ENCODE measurements at places on chromosomes 5 and 9.

DNA sequence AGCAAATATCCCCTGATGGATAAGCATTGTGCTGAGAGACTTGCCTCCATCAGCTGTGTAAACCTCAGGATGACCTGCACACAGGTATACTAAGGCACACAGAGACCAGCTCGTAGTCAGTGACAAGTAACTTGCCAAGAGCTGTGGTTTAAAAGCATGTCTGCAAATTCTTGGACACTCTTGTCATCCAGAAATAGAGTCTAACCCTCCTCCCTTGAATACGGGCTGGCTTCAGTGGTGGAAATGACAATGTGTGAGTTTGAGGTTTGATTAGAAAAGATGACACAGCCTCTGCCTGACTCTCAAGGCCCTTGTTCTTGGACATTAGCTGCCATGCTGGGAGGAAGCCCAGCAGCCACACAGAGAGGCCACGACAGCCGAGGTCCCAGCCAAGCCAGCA is 114.4 kb downstream of the GADD45G start:
- no peak for DNase-seq

DNA sequence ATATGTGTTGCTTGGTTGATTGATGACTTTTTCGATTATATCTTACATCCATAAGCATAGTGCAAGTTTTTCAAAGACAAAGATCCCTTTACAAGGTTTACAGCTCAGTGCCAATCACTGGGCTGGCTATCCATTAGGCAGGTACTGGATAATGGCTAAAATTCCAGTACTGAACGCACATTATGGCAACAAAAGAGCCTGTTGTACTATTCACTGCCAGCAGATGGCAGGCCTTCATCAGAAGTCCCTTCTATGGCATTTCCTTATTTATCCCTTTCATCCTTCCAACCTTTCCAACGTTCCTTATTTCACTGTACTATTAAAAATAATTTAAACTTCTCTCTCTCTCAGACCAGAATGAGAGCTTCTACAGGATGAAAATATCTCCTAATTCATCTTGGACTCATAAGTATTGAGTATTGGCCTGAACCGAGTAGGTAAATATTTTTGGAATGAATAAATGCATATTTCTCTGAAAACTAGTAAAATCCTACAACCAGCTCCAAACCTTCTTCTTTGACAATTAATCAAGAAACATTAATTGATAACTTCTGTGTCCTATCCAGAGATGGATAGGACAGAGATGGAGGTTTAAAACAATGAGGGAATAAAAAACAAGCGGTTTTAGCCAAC is 6.7 kb upstream of the WNT8A start:
- no peak for DNase-seq

GRCh38 chr5:167143716-167144115 is 1147.7 kb upstream of the WWC1 start:
- DNase-seq = no peak

DNA sequence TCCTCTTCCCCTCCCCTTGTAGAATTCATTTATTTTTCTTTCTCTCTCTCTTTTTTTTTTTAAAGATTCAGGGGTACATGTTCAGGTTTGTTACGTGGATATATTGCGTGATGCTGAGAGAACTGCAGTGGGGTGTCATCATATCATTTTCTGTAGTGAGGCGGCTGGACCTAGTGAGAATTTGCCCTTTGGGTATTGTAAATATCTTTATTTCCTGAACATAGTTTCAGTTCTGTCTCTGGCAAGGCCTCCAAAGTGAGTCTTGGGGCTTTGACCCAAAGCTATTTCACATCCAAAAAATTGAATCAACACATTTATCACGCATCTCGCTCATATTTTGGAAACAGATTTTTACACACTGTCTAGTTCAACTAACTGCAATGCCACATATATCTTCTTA is 25.4 kb upstream of the MYOT start:
- no peak for DNase-seq

DNA sequence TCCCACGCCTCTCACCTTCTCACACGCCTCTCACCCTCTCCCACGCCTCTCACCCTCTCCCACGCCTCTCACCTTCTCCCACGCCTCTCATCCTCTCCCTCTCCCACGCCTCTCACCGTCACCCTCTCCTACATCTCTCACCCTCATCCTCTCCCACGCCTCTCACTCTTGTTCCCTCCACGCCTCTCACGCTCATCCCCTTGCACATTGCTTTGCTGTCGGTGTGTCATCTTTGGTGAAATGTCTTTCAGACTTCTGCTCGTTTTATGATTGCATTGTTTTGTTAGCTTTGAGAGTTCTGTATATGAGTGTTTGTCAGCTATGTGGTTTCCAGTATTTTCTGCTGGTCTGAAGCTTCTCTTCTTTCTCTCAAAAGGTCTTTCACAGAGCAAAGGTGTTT is 102.7 kb downstream of the EHMT1 start:
- DNase-seq = no peak

DNA sequence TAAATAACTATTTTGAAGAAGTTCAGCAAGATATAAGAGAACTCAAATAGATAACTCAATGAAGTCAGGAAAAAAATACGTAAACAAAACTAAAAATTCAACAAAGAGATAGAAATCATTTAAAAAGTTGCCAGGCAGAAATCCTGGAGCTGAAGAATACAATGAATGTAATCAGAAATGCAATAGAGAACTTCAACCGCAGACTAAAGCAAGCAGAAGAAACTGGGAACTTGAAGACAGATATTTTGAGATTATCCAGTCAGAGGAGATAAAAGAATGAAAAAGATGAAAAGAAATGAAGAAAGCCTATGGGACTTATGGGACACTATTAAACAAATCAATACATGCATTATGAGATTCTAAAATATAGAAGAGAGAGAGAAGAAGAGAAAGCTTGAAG is 129.1 kb upstream of the LPAR1 start:
- no peak for DNase-seq

GRCh38 chr5:76831110-76831452 is 12.3 kb downstream of the F2RL1 start:
- no peak for DNase-seq

DNA sequence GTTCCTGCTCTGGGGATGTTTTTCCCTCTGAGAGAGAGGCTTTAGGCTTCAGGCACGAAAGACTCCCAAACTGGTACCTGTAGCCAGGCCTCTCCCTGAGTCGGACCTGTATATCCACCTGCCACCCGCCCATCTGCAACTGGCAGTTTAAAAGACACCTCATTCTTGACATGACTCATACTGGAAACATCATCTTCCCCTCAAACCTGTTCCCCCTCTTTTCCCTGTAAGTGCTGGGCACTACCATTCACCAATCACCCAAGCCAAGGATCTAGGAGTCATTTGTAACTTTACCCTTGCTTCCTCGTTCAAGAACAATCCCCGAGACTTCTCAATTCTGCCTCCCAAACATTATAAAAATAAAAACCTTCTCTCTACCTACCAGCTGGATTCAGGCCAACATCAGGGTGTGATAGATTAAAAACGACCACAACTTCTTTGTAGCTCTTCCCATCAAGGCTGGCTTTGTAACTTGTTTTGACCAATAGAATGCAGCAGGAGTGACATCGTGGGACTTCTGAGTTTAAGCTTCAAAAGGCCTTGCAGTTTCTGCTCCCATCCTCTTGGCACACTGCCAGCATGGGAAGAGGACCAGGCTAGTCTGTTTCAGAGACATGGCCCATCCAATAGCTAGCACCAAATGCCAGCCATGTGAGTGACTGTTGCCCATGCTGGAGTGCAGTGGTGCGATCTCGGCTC is 1.8 kb upstream of the WDR31 start:
- no peak for DNase-seq

DNA sequence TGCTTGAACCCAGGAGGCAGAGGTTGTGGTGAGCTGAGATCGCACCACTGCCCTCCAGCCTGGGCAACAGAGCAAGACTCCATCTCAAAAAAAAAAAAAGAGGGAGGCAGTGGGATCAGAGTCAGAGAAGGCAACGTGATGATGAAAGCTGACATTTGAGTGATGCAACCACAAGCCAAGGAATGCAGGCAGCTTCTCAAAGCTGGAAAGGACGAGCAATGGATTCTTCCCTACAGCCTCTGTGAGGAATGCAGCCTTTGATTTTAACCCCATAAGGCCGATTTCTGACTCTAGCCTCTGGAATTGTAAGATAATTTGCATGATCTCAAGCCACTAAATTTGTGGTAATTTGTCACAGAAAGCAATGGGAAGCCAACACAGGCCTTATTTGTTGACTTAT is 9.8 kb downstream of the TGFBI start:
- no peak for DNase-seq

DNA sequence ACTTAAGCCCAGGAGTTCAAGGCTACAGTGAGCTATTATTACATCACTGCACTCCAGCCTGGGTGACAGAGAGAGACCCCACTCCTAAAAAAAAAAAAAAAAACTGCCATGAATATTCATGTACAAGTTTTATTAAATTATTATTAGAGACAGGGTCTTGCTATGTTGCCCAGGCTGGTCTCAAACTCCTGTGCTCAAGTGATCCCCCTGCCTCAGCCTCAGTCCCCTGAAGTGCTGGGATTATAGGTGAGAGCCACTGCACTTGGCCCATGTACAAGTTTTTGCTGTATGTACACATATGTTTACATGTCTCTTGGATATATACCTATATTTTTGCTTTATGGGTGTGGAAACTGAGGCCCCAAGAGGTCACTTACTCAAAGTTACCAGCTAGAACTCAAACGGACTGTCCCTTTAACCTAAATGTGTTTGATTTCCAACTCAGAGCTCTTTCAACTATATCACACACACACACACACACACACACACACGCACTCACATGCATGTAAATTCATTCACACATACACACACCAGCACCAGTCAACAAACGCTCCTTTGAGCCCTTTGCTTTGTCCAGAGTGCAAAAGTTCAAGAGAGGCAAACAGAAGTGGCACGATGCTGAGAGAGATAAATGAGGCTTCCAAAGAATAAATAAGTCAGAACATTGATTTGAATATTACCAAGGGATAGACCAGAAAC is 42.3 kb upstream of the STRBP start:
- DNase-seq = no peak

- no peak for DNase-seq
These were observed 116.6 kb upstream of the SLC44A1 start for GRCh38 chr9:105127863-105128220.

DNA sequence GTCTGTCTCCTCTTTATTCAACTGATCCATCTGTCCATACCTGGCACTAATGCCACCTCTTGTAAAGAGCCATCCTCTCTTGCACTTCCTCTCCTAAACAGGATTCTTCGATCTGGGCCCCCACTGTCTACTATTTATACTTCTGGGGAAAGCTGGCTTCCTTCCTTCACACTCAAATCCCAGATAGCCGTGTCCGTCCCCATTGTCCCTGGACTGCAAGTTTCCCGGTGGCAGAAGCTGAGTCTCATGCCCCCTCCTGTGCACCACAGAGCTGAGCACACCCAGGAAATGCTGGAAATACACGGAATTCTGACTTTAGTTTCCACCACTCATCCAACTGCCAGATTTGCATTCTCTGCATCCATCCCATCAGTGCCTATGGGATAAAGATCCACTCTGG is 84.0 kb downstream of the MARCHF11 start:
- no peak for DNase-seq

DNA sequence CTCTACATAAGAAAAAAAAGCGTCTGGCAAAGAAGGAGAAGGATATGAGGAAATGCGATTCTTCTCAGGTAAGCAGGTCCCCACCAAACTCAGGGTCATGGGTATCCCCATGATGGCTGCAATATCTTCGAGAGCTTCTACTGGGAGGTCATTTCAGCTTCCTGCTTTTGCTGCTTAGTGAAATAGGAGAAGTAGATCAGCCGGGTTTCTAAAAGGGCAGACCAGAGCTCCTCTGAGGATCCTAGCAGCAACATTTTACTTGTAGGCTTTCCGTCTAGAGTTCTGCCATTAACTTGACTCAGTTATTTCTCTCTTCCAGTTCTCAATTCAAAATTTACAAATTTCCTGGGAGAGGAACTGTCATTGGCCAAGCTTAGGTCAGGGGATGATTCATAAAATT is 134.7 kb downstream of the DPYSL3 start:
- no peak for DNase-seq

All from activated naive CD8-positive, alpha-beta T cell treated with anti-CD3 and anti-CD28 coated beads, Interleukin-2, amount 50 U/mL, for 16 hours (primary cell).